Breast epithelium (tissue), 4 donors: ENCODE measurements at places on chromosomes 12 and 14.

DNA sequence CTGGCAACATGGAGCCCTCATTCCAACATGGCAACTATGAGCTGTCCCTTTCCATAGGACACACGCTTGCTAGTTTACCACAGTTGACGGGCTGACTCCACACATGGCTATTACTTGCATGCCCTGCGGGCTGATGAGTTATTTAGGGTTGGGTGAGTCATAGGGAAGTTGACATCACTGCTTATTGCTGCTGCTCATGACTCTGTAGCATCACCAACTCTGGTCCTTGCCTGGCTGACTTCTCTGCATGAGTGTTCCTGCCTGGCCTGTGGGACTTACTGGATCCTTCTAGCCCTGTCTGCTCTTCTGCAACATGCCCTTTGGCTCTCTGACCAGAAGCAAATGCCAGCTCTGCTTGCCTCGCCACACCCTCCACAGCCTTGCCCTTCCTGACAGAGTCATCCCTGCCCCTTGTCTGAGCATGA lies 199.5 kb downstream of the ANO6 start:
- no peak for DNase-seq

GRCh38 chr12:68450947-68451260 lies 118.7 kb upstream of the MDM1 start:
- DNase-seq, result no peak

- DNase-seq, result no peak
These were observed 39.5 kb downstream of the PPHLN1 start for GRCh38 chr12:42365486-42365885.

DNA sequence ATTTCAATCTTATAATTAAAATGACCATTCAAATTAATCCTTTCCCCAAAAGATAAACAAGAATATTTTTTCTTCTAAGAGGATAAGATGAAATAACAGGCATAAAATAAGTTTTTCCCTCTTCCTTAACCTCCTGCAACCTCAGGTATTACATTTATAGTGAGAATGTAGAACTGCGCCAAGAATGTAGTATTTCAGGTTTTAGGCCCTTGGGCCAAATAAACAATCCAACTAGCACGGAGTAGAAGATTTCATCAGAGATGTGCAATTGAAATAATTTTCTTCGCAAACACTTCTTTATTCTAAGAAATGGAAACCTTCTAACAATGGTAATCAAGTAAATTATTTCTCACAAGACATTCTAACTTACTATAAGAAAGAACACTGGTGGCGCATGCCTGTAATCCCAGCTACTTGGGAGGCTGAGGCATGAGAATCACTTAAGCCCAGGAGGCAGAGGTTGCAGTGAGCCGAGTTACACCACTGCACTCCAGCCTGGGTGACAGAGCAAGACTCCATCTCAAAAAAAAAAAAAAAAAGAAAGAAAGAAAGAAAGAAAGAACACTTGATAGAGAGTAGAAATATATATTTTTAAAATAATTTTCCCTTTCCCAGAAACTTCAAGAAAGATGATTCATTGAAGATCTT lies 100.8 kb downstream of the TAOK3 start:
- DNase-seq, result peak; percentile 62

- no peak for DNase-seq
These were observed 92.1 kb downstream of the LRRC74A start for GRCh38 chr14:76918256-76918781.

DNA sequence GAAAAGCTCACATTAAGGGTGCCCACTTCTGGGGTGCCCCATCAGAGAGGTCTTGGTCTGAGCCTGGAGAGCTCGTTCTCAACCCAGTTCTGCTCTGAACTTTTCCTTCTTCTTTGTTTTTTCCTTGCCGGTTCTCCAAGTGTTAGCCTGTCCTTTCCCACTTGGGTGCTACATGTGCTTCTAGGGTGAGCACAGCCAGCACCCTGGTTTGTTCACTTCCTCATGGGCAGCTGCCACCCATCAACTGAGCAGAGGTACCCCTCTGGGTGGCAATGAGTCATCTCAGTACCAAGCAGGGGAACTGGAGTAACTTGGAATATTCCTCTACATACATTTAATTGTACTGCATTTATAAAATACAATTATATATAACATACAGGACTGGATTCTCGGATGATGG lies 3.9 kb upstream of the SYNE3 start:
- DNase-seq, result no peak

DNA sequence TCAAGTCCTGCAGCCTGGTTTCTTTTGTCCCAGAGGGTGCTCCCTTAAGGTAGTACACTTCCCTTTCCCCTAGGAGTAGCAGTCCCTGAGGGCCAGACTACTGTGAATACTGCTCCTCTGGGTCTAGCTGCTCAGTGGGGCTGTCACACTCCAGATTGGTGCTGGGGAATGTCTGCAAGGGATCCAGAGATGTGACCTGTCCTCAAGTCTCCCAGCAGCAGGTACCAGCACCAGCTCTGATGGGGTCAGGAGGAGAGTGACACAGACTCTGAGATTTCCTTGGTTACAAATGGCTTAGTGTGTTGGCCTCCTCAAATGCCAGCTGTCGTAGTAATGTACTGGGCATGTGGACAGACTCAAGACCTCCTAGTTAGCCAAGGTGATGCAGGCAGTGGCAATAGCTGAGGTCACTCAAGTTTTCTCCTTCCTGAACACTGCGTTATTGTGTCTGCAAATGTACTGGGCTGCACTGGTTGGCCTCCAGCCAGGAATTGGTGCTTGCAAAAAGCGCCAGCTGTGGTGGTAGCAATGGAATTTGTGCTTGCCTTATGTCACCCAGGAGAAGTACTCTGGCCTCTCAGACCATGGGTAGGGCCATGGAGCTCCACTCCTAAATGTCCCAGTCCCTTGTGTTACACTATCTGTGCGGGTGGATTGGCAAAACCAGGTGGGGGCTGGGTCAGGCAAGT lies 36.4 kb upstream of the AEBP2 start:
- no peak for DNase-seq

DNA sequence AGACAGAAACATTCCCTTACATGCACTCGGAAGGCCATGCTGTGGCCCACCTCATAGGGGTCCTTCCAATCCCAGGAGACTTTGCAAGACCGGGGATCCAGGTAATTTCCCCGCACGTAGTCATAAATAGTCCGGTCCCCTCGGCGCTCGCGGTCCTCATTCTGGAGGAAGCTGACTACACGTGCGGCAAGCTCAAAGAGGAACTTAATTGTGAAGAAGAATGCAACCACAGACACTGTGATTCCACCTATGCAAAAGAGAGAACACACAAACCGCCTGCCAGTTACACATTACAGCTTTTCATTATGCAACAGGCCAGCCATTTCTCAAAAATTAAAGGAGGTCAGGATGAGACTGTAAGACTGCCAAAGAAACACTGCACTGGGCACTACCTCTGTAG lies 28.4 kb downstream of the AREL1 start:
- no peak for DNase-seq

- DNase-seq, result peak; percentile 12
These were observed 556 bp downstream of the TROAP start for GRCh38 chr12:49323524-49324097.

DNA sequence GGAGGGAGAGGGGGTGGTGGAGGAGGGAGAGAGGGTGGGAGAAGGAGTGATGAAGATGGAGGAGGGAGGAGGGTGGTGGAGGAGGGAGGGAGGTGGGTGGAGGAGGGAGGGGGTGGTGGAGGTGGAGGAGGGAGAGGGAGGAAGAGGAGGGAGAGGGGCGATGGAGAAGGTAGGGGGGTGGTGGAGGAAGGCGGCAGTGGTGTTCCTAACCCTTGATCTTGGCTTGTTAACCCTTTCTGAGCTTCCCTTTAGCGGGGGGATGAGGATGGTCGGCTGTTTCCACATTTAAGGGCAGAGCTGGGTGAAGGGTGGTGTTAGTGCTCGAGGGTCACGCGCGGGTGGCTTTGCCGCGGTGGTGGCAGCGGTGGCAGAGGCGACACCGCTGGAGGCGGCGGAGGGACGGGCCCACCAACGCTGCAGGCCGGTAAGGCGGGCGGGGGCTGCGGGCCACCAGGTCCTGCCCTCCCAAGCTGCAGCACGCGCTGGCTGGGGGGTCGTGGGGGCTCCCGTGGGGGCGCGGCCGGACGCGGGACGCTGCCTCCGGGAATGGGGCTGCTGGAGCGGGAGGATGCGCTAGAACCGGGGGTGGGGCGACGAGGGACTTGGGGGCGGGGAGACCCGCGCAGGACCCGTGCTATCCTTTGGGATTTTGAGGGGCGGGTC lies 156.3 kb downstream of the PTPN11 start:
- DNase-seq, result no peak

DNA sequence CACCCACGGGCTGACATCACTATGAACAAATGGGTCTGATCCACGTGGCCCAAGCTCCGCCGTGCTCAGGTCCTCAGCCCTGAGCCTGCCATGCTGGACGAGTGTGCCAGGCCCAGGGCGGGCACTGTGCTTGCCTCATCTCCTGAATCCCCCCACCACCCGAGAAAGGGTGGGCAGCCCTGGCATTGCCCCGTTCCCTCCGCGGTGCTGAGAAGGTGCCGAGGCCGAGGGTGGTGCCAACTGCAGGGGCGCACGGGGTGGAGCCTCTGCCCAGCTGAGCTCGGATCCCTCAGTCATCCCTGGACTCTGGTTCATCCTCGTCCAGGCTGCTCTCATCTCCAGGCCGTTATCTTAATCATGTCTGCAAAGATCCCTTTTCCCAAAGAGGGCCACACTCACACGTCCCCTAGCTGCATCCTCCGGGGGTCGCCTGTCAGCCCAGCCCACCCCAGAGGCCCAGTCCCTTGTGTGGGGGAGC lies 60.6 kb downstream of the NOC4L start:
- DNase-seq, result no peak

DNA sequence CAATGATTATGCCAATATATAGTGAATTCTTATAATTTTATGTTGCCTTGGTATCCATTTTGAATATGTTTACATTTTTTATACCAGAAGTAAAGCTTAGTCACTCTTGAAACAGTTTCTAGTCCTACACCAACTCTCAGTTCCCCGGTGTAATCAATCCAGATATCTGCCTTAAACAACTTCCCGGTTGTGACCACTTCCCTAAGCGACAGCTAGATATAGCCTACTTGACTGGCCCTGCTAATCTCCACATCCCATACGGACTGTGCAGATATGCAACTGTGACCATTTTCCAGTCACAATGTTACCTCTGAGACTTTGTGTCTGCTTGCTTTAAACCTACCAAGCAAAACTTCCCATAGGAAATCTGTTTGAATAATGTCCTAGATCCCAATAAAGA lies 1551.5 kb upstream of the SEL1L start:
- no peak for DNase-seq

GRCh38 chr12:112130441-112130998 lies 5.2 kb downstream of the TRAFD1 start:
- DNase-seq, result no peak

DNA sequence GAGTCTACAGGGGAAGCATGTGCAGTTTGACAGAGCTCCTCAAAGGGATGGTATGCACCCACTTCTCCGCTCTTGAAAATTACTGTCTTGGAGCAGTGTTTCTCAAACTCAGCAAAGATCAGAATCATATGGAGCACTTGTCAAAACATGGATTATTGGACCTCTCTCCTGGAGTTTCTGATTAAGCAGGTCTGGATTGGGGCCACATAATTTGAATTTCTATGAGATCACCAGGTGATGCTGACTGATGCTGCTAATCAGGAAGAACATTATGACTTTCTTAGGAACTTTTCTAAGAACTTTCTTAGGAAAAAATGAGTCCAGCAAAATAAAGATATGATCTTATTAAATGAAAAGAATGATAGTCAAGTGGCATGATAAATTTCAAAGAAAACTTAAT lies 144.3 kb downstream of the CPNE8 start:
- DNase-seq, result no peak

DNA sequence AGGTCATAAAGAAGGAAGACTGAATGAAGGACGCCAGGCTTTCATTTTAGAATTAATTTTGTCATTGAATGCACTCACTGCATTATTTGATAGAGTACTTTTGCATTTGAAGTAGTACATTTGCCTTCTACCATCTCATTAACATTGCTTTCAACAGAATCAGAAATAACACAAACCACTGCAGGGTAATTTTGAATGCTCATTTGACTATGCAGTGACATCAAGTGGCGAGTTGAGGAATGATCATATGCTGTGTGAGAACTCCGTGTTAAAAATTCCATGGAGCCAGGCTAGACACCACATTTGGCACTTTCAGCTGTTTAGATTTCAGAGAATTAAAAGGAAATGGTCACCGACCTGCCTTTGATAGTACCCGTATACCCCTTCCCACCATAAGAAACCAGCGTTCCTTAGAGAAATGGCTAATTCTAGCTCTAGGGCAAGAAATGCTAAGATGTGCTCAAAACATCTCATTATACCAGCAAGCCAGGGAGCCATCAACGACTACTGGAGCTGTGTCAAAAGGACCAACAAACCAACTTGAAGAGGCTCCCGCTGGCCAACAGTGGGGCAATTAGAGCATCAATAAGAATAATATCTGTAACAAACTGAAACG lies 16.5 kb downstream of the HEBP1 start:
- DNase-seq, result no peak

GRCh38 chr14:68016255-68016914 lies 196.8 kb downstream of the RAD51B start:
- DNase-seq, result no peak

- DNase-seq, result peak; percentile 48
These were observed 64.4 kb downstream of the FBXL14 start for GRCh38 chr12:1529862-1530591.

DNA sequence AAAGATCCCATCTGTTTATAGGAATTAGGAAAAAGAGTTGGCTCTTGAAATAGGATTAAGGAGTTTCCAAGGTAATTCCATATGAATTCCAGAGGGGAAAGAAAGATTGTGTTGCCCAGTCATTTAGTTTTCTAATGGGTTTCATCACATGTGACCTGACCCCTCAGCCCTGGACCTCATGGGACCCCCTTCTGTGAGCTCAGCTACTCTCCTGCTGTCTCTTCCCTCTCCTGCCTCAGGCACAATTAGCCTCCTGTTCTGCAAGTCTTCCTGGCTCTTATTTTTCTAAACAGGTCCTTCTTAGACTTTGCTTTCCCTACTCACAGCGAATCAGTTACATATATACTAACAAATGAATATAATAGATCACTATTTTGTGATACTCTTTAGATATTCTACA lies 237.7 kb downstream of the TRHDE start:
- DNase-seq, result no peak

DNA sequence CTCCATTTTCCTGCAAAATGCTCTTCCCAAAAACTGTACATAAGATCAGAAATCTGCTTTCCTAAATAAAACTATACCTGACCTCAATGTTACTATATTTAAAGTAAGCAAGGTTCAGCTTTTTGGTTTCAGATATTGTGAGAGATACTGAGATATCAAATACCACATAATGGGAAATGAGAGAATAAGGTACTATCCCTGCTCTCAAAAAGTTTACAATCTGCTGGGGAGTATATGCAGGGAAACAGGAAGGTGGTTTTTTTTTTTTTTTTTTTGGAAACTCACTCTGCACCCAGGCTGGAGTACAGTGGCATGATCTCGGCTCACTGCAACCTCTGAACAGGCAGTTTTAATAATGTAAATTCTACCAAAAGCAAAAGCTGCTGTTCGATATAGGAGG lies 49.0 kb downstream of the HELB start:
- DNase-seq, result no peak

- DNase-seq, result no peak
These were observed 23.3 kb downstream of the ZC2HC1C start for GRCh38 chr14:75092698-75093097.

DNA sequence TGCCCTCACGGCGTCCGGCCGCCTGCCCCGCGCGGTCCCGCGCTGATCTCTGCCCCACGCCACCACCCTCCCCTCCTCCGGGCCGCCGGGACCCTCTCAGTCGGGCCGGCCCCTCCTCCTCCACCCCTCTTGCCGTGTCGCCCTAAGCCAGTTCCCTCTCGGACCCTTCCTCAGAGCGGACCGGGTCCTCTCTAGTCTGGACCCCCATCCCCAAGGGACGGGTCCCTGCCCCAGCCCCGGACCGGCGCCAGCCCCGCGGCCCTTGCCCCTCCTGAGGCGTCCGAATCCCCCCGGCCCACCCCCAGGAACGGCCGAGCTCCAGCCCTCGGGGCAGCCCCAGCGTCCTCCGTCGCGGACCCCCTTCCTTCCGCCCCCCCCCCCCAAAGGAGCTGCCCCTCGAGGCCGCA lies 485 bp downstream of the PPP4R4 start:
- no peak for DNase-seq
